ENCODE measurements at places on chromosomes 7 and 10. TPM values are rescaled to one million over a fixed set of nuclear protein-coding genes. Genes with fewer than 3 reads are reported as not detected.

- DNase-seq = no peak
These were observed 139.3 kb downstream of the GLI3 start for GRCh38 chr7:42097752-42098151.

GRCh38 chr7:156236936-156237599, 403.5 kb upstream of the RNF32 start:
- DNase-seq = no peak

The ADCYAP1R1 gene
- 8.7 TPM for total RNA-seq

The PNLIPRP2 gene
- 0.28 TPM for total RNA-seq

DNA sequence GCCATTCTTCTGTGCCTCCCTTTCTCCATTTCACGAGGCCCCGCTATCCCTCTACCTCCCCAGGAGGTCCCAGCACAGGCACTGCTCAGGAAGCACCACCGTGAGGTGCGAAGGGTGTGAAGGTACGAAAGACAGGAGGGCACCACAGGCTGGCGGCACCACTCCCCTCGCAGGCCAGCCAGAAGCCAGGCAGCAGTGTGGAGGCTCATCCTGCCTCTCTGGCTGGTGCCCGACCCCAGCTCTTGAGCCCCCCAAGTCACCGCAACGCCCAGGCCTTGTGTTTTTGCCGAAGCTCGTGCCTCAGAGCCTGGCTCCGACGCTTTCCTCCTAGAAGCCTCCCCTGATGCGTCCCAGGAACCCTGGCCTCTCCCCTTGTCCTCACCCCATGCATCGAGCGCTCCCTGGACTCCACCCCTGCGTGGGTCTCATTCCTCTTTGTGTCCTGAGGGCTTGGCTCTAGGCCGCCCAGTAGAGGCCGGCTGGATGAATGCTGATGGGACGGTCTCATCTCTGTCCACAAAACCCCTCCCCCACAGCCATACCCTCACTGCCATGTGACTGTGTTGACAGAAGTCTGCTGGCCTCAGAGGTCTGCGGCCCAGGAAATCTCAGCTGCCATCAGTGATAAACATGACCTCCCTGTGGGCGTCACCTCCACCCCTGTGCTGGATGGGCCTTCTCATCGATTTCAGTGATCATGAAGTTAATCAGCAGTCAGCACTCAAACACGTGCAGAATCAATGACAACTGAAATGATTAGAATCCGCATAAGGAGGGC, 19.3 kb downstream of the BRI3 start:
- no peak for DNase-seq

DNA sequence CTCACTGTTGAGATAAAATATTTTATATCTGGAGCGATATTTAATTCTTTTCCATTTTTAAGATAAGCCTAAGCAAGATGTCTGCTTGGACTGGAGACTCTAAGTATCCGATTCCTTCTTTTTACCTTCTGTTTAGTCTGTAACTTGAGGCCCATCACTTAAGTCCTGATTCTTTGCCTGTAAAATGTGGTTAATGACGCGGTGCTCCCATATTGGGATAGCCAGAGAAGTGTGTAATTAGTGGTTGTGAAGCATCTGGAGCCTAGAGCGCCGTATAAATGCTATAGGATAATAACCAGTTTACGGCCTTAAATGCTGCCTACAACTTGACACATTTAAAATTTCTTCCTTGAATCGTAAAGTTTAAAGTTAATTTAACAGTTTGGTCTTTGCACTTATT, 132.9 kb downstream of the CHN2 start:
- no peak for DNase-seq

The PTPRE gene
- 3.1 TPM for total RNA-seq

The CYP2E1 gene
- 2.6 TPM for total RNA-seq

DNA sequence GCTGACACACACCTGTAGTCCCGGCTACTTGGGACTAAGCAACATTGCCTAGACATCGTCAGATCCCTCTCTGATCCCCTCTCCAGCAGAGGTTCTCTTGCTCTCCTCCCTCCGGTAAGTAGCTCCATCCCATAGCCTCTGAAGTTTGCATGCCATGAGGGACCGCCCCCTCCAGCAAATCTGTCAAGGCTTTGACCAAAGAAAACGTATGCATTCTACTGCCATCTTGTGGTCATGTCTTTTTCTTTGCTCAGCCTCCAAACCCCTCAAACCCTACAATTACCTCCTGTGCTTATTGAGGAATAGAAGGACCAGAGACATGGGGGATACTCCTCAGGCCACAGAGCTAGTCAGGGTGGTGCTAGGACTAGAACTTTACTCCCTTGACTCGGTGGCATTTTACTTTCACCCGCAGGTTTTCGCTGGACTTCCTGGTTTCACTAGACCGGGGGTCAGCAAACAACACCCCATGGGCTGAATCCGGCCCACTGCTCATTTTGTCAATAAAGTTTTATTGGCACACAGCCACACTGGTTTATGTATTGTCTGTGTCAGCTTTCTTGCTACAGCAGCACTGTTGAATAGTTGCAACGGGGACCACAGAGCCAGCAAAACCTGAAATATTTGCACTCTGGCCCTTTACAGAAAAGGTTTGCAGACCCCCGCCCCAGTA, 202.6 kb upstream of the FOXK1 start:
- peak; percentile 70 for DNase-seq

The TMEM178B gene
- 22.3 TPM for total RNA-seq

DNA sequence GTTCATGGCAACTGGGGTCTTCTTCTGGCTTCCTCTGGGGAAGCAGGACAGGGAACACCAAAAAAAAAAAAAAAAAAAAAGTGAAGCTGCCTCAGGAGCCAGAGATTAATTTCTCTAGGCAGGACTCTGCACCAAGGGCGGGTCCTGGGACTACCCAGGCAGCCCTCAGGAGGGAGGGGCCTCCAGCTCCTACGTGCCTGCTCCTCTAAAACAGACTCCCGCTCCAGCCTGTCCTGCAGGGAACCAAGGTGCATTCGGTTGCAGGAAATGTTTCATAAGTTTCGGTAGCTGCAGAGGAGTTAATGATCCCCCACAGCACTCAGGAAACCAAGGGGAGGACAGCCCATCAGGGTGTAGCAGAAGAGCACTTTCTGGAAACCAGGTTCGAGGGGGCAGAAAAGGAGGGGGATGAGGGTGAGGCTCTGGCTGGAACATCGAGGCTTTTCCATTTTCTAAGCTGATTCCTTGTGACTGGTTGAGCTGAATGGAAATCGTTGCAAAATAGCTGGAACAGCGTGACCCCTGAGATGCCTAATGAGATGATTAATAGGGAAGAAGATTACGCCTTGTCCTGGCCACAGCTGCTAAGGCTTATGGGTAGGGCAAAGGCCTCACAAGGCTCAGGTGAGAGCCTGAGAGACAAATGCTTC, 84.2 kb downstream of the STRA8 start:
- DNase-seq = no peak

The SLC13A1 gene
- not detected for total RNA-seq

The GLI3 gene
- total RNA-seq = 46.2 TPM

The LRRC18 gene
- not detected for total RNA-seq

The TFR2 gene
- total RNA-seq = 5.7 TPM
